ENCODE measurements at places on chromosomes 6 and 20.
A peak's percentile ranks its signal among the peaks of the same experiment; 100 is the strongest.

DNA sequence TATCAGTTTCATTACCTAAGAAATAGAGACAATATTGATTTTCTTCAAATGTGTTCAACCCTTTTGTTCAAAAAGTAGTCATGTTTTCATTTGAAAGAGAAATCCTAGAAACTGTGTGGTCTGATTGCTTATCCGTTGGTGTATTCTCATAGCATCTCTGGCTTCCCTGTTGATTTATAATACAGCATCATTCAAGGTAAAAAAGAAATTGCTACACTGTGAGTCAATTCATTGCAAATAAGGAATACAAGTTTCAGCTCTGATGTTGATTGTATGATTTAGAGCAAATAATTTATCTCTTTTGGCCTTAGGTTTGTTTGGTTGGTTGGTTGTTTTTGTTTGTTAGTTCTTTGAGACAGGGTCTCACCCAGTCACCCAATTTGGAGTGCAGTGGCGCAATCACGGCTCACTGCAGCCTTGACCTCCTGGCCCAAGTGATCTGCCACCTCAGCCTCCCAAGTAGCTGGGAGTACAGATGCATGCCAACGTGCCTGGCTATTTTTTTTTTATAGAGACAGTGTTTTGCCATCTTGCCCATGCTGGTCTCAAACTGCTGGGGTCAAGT is 185.5 kb upstream of the TNFAIP3 start:
- DNase-seq = no peak

DNA sequence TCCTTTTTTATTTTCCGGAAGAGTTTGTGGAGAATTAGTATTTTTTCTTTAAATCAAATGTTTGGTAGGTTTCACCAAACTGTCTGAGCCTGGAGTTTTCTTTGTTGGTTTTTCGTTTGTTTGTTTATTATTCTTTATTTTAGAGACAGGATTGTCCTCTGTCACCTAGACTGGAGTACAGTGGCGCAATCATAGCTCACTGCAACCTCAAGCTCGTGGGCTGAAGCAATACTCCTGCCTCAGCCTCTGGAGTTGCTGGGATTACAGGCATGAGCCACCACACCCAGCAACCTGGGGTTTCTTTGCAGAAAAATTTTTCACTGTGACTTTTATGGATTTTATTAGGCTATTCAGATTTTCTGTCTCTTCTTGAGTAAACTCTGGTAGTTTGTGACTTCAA is 120.2 kb upstream of the LOC128125822 start:
- DNase-seq = no peak

- DNase-seq = peak; percentile 91
These were observed 26.1 kb downstream of the DIDO1 start for GRCh38 chr20:62900052-62900691.

- DNase-seq = no peak
These were observed 32.8 kb downstream of the DYNLT1 start for GRCh38 chr6:158611541-158612370.

- no peak for DNase-seq
These were observed 244.4 kb upstream of the HSF2 start for GRCh38 chr6:122154912-122155575.

DNA sequence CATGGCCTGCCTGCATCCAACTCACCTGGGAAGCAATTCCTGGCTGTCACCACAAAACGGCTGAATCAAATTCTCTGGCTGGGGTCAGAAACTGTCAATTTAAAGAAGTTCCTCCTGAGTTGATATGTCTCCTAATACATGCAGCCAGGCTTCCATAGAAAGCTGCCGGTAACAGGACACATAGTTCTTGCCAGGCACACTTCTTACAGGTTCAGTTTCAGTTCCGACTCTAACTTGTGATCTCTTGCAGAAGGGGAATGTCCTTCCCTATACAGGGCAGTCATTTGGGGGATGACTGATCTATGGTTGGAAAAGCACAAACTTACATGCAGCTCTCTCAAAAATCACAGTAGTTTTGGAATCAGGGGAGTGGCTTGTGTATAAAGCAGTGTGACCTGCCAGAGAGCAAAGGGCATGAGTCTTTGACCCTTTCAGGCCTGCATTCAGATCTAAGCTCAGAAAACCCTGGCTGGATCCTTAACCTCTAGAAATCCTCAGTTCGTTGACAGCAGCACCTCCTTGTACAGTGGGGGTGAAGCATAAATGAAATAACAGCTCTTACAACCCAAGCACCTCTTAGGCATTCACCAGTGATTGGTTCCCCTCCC is 195.6 kb downstream of the SCP2D1 start:
- no peak for DNase-seq

- DNase-seq = no peak
These were observed 172.3 kb upstream of the HDDC2 start for GRCh38 chr6:125474061-125474460.

DNA sequence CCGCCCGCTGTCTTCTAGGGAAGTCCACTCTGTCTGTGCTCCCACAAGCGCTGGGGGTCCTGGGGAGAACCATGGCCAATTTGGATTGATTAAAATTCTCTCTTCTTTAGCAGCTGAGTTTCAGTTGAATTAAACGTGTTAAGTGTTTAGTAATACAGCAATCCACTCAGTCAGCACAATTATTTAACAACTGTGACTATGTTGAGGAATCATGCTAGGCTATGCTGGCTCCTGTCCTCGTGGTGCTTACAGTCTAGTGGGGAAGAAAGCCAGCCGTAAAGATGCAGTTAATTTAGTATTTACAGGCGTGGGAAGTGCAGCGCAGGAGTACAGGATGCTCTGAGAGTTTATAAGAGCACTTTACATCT is 88.9 kb upstream of the FOXP4 start:
- no peak for DNase-seq

DNA sequence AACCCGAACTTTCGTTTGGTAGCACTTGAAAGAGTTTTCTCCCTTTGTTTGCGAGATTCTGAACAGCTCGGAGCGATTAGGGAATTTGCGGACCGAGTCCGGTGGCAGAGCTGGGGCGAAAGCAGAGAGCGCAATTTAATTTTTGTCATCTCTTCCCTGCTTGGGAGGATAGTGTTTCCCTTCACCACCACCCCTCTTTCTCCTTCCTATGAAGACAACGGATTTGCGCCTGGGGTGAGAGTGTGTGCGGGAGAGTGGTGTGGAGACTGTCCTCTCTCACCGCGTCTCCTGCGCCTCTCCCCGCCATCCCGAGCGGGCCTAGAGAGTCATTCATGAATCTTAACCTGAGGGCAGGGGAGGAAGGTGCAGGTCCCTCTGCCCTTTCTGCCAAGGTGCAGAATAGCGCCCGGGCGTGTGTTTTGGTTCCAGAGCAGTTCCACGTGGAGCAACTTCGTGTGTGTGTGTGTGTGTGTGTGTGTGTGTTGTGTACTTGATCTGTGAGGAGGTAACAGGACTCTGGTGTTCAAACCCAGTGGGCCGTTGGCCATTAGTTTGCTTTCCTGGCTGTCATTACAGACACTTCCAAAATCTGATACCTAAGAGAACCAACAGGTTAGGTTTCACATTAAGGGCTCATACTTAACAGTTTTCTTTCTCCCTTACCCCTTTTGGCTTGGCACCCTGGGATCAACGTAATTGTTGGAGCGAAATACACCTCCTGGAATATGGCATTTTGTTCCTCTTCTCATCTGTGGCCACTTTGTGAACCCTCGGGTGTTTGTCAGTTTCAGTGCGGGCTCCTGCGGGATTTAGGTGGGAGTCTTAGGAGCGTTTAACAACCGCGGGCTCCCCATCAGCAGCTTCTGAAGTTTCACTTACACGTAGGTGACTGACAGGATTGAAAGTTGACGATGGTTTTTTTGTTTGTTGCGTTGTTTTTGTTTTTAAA is 1.8 kb downstream of the EYA4 start:
- no peak for DNase-seq

- DNase-seq = no peak
These were observed 636.8 kb downstream of the PRKN start for GRCh38 chr6:162090734-162091133.

DNA sequence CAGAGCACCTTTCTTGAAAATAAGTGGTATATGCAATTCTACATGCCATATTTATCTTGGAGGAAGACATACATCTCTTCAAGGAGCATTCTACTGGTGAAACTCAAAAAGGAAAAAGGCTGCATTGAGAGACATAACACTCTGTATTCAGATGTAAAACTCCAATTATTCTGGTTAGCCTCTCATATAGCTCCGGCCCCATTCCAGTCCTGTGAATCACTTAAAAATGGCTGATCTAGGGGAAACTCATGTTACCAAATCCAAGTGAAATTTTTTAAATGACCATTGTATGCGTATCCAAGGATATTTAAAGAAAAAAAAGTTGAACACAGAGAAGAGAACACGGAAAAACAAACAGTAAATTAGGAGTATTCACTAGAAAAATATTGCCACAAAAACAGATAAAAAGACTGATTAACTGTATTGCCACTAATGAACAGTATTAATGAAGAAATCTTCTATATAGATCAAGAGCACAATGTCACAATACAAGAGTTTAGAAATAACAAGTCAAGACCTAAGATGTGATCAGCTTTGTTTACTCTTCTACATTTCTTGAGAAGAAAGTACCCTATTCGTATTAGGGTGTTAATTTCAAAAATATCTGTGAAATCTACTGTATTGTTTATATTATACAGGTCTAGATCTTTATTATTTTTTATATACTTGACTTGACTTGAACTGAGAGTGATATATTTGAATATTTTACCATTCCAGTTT is 124.5 kb upstream of the GJE1 start:
- DNase-seq = no peak

DNA sequence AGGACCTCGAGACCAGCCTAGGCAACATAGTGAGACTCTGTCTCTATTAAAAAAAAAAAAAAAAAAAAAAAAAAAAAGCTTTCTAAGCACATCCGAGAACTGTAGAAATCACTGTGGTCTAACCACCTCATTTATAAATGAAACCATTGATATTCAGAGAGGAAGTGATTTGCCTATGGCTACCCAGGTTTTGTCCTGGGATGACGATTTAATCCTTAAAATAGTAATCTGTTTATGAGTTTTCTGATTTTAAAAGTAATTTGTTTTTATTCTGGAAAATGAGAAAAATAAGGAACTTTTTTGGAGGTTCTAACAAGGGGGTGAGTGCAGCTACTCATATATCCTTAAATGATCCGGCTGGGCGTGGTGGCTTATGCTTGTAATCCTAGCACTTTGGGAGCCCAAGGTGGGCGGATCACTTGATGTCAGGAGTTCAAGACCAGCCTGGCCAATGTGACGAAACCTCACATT is 6.5 kb upstream of the BTN3A2 start:
- no peak for DNase-seq

GRCh38 chr6:157531169-157531985 is 150.4 kb downstream of the ZDHHC14 start:
- DNase-seq = no peak

DNA sequence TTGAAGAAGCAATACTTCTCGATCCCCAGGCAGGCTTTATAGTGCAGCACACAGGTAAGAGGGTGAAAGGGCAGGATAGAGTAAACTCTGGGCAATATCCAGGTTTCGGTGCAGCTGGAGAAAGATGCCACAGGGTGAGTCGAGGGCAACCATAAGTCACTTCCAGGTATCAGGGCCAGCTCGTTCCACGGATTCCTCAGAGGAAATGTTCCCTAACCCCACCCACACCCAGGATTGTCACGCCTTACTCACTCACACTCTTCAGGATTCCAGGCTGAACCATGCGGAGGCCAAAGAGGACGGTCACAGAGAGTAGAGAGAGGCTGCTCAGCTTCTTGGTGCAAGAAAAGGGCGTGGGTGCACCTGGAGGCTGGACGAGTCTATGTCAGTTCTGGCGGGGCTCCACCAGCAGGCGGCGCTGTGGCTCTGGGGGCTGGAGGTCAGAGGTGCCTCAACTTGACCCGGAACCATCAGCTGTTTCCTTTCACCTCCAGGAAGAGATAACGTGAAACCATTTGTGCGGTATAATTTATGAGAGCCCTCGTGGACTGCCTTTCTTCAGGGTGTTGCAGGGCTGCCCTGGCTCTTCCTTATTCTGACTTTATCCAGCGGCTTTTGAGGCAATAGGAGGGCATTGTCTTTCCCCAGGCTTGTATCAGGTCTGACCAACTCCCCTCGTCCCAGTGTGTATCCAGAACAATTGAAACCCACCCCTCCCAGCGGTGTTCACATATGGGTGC is 14.5 kb upstream of the WFDC12 start:
- DNase-seq = no peak

DNA sequence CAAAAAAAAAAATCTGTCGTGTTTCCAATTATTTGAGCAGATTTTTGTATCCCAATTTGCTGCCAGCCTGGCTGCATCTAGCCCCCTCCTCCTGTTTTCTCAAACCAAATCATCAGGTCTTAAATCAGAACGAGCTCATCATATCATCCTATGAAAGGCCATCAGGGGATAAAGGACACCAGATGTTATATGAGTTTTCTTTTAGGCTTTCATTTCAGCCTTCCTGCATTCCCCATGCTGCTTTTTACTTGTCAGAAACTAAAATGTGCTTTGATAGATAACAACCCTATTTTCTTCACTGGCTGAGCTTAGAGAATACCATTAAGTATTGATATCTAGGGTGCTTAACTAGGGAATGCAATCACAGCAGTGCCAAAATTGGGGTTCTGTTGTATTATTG is 968.4 kb upstream of the SLC35B3 start:
- DNase-seq = no peak

DNA sequence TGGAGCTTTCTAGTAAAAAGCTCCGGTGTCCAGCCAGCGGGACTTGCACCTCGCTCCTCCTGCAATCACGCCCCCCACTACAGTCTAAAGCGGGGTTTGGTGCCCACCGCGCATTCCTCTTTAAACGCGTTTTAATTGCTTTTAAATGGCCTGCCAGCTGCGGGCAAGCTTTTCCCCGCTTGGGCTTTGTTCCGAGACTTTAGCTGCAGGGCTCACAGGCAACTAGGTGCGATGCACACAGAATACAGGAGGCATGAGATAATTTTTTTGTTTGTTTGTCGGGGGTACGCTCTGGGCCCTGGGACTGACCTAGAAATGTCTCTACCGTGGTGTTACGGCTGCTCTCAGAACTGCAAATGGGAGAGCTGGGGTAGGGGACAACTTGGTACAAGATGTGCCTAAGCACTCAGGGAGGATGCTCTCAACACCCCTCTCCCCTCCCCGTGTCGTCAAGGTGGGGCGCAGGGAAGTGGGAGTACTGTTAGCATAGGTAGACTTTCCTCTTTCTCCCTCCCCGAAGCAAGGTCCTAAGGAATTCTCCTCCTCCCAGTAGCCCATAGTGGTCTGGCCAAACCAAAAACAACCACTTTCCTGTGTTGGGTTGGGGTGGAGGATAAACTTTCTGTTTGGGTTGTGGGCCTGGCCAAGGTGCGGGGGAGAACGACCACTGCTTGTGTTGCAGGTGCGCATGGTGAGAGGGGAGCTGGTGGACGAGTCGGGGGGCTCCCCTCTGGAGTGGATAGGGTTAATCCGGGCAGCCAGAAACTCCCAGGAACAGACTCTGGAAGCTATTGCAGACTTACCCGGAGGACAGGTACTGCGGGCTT is 1.6 kb downstream of the PRDM13 start:
- no peak for DNase-seq

GRCh38 chr6:4280707-4281106 is 145.3 kb upstream of the ECI2 start:
- no peak for DNase-seq

DNA sequence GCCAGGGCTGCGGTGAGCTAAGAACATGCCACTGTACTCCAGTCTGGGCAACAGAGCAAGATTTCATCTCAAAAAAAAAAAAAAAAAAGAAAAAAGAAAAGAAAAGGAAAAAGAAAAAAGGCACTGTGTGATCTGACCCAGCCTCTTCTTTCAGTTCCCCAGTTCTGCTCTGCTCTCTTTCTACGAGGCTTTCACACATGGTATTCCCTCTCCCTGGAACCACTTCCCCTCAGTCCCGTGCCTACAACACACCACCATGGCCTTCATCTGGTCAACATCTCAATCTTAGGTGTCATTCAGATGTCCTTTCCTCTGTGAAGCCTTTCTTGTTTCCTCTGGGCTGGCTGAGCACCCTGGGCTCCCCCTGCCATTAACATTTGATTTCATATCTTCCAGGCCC is 2.3 kb upstream of the DSN1 start:
- DNase-seq = no peak

- no peak for DNase-seq
These were observed 203.4 kb downstream of the TTLL2 start for GRCh38 chr6:167528239-167528638.

Data from frontal cortex (tissue), 4 donors.